ENCODE measurements at places on chromosomes 5 and 9.
A peak's percentile ranks its signal among the peaks of the same experiment; 100 is the strongest.

GRCh38 chr9:132049323-132049882 is 30.3 kb downstream of the MED27 start:
- DNase-seq, result no peak

DNA sequence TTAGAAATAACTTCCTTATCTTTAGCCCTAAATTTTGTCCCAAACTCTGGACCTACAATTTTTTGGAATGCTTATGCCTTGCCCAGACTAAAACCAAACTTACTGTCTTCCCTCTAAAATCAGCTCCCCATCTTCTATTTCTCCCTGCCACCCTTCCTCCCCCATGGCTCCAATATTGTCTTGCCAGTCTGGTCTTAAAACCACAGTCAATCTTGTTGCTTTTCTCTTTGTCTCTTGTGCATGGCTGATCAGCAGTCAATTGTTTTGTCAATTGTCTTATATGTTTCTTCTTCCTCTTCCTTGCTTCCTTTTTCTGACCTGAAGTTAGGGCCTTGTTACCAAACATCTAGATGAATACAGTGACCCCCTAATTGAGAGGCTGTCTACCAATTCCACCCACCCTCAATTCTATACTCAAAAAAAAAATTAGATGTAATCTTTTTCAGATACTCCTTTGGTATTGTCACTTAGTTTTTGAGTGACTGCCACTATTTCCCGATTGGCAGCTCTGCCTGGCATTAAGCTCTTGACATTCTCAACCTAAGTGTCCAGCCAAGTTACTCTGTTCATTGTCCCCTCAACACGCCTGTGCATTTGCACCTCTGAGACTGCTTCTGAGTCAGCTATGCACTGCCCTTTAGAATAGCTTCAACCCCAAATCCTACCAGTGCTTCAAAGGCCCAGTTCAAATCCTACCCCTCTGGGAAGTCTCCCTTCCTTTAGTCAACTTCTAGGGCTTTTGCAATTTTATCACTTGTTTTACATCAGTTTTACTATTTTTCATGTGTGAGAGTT is 2.5 kb downstream of the PDCD1LG2 start:
- DNase-seq, result no peak

DNA sequence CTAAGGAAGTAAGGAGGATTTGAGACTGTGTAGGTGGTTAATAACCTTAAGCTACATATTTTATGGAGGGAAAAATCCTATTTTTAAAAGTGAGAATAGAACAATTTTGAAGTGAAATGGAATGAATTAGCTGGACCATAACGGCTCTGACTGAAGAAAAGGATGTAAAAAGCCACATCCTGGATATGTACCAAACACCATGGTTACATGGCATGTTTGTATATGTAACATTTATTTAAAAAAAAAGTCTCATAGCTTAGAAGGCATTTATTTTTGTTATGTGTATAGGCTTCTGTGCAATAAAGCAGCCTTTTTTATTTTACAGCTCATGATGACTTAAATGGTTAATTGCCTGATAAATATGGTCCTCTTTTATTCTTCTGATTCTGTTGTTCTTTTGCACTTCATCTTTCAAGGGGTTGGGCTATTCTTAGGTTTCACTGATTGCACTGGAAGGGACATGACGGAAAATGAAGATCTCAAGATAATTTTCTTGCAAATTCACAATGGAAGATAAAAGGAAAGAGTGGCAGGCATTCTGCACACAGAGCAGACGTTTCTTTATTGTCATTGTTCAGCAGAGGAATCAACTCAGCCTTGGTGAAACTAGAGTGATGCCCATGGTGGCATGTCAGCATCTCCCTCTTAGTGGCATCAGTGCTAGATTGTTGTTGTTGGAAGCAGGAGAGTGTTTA is 63.1 kb downstream of the DOCK8 start:
- no peak for DNase-seq

DNA sequence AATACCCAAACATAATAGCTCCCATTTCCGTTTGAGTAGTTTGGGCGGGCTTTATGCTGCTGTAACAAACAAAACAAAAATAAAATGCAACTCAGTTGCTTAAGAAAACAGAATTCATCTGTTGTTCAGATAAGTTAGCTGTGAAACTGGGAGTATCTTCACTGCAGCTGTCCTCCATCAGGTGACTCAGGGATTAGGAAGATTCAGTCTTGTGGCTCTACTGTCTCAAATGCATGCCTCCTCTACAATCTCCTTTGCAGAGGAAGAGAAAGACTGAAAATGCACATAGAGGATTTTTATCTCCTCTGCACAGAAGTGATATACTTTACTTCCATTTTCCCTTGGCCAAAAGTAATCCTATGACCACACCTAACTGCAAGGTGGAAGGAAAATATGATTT is 883.7 kb downstream of the PTPRD start:
- DNase-seq, result no peak

DNA sequence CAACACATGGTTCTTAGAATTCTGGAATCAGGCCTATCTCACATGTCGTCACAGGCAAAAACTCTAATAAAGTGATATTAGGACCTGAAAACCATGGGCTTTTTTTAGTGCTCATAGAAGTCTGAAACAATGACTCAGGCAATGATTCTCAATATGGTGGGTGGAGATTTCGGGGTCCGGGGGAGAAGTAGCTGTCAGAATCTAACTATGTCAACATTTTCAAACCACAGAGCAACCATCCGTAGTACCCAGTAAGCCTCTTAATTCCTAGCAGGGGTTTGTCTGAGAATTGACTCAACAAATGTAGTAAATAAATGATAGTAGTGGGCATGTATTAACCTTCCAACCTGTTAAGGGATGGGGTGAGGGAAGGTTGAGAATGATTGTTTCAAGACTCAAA is 2.6 kb downstream of the AMACR start:
- DNase-seq, result peak; percentile 23

DNA sequence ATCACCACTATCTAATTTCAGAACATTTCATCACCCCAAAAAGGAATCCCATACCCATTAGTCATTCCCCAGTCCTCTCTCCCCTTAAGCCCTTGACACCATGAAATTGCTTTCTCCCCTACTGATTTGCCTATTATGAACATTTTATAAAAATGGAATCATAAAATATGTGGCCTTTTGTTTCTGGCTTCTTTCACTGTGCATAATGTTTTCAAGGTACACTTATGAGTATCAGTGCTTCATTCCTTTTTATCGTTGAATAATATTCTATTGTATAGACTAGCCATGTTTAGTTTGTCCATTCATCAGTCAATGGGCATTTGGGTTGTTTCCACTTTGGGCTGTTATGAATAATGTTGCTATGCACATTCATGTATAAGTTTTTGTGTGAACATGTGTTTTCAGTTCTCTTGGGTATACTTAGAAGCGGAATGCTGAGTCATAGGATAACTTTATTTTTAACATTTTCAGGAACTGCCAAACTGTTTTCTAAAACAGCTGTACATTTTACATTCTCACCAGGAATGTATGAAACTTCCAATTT is 40.4 kb upstream of the FGF1 start:
- peak; percentile 89 for DNase-seq

DNA sequence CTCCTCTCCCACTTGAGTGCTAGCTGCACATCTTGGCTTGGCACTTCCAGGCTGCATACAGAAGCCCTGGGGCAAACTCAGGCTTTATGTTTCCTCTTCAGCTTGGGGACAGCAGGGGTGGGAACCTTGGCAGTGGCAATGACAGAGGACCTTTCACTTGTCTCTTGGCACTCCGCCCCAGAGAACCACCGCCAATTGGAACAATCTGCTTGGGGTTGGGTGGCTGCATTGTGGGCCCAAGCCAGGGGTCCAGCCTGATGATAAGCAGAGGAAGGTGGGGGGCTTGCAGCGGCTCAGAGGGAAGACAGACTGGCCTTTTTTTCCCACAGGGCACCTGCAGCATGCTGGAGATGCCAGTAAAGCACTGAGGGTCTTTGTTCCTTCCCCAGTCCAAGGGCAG is 179.0 kb upstream of the NMUR2 start:
- DNase-seq, result no peak

GRCh38 chr5:109718632-109719031 is 28.9 kb downstream of the MAN2A1 start:
- no peak for DNase-seq

- peak; percentile 57 for DNase-seq
Measured at GRCh38 chr5:134738963-134739661, 764 bp downstream of the CAMLG start.

DNA sequence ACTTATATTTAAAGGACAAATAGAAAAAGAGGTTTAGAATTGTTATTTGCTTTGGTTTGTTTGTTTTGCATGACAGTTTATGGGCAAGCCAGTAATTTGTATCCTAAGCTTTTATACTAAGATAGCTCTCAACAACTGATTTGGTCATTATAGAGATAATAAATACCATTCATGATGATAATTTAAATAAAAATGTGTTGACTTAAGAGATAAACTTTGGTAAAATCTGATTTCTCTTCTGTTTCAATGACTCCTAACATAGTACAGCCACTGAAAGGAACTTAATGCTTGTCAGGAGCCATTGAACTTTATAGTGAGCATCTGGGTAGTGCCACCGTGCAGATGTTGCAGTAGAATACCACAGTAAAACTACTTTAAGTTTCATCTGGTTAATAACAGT is 160.7 kb upstream of the ACOT12 start:
- no peak for DNase-seq

DNA sequence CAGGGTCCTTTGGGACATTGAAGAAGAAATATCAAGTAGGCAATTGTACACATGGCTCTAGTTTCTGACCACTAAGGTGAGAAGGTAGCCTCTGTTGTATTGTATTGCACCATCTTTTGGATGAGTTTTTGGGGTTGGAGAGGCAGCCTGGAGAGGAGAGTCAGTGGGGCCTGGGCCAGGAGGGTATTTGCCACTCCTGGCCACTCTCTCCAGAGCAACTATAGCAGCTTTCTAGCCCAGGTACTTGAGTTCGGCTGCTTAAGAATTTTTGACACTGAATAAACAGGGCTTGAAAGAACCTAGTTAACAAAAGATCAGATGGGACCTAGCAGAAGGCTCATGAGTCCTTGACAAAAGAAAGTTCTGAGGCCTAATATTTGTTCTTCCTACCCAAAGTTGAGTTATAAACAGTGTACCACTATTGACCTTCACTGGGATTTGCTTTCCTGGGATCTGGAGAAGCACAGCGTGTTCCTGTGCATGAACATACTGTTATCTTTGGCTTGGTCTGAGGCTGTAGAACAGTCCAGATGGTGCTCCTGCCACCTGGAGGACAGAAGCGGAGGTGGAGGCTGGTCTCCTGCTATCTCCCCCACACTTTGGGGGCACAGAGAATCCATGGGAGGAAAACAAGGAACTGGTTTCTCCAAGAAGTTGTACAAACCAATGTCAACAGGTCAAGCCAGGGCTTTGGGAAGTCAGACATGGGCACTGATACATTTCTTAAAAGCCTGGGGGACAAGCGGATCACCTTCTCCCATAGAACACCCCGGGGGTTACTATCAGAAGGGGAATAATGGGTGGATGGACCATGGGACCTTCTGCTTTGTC is 110.4 kb upstream of the LIFR start:
- DNase-seq, result peak; percentile 71

DNA sequence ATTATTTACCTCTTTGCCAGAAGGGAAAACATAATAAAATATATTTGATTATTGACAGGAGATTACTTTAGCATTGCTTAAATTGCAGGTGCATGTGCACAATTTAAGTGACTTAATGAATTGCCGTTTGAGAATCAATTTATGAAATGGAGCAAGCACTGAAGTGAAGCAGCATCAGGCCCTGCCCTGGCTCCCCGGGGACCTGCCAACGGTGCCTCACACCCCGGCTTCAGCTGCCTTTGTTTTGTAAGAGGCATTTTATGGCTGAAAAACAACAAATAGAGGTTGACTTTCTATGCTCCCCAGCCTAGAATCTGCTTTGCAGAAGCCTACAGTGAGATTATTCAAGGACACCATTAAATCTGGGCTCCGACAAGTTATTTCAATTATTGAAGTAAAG is 359.1 kb upstream of the IRX4 start:
- DNase-seq, result no peak

GRCh38 chr9:72955571-72955970 is 2.7 kb upstream of the ALDH1A1 start:
- DNase-seq, result no peak

GRCh38 chr9:114364134-114365041 is 23.4 kb downstream of the AKNA start:
- DNase-seq, result peak; percentile 94

DNA sequence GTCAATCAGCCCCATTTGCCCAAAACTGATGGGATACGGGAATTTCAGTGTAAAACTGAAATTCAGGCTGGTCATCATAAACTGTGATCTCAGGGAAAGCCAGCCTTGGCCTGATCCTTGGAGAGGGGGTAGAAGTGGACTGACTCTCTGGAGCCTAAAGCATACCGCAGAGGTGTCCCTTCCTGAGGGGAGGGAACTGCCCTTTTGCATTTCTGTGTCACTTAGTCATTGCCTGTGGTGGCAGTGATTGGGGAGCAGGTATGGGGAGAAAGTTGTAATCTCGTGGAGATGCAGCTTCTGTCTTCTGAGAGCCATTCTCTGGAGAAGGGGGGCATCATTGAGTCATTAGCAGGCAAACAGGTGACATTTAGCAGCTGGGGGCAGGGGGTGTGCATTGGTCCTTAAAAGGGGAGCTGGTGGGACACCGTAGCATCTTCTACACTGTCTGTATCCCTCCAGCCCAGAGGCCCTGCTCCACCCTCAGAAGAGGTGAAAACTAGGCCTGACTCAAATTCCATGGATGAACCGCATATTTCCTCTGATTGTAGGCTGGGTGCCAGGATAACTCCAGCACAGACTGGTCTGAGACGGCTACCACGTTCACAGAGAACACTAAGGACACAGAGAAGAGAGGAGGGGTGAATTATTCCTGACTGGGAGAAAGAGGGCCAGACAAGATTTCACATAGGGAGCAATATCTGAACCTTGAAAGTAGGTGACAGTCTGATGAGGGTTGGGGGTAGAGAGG is 143.3 kb downstream of the SEC61B start:
- peak; percentile 77 for DNase-seq

DNA sequence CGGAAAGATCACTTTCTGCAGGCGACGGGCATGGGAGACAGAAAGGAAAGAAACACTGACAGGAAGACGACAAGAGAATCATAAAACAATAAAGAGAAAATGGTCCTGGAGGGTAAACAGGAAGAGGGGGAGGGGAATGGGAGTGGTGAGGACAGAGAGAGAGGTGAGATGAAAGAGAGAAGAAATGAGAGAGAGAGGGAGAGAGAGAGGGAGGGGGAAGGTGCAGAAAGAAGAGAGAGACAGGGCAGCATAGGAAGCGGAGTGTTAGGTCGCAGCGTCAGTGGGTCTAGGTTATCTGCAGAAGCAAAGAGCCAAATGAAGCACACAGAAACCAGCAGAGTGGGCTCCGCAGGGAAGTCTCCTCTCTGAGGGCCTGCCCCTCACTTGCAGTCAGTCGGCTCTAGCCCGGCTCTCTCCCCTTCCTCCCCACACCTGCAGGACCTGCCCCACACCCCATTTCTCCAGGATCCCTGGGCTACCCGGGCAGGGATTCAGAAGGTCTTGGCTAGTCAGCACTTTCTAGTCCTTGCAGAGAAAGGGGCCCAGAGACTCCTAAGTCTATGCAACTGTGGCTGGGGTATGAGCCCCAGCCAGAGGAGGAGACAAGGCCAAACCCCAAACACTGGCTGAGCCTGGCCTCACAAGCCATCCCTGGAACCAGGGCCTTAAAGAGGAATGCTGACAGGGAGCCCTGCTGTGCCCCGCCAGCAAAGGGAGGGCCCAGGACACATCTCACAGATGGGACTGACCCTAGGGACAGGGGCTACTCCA is 29.7 kb upstream of the MEIKIN start:
- no peak for DNase-seq

All from iris pigment epithelial cell (primary cell).